Activated T-helper 9 cell treated with anti-CD3 and anti-CD28 coated beads, Interleukin-2, amount 50 U/mL, for 16 hours (primary cell): ENCODE measurements at places on chromosomes 2 and 18.

DNA sequence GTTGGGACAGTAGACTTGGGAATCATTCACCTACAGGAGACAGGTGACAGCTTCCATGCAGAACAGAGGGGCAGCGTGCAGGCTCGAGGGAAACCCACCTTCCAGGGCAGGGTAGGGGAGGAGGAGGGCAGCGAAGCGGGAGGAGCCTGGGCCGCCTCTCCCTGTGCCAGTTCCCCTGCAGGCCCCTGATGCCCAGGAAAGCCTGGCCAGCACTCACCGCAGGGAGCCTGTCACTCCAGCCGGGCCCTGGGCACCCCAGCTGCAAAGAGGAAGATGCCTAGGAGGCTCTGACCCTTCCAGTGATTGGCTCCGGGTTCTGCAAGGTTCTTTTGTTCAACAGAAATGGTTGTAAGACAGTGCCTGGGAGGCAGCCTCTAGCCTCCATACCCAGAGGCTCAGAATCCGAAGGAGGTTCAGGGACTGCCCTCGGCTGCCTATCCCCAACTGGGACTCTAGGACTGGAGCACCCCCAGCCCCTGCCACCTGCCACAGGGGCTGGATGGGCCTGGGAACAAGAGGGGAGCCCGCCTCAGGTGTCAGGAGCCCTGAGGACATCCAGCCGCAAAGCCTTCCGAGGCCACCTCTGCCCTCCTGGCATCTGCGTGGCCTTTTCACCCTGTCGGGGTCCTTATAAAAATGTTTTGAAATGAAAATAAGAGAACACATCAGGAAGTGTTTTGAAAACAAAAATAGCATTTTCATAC is 103.2 kb downstream of the PTGR3 start:
- no peak for DNase-seq

- no peak for DNase-seq
Measured at GRCh38 chr2:102030855-102031527, 39.2 kb downstream of the IL1R2 start.

DNA sequence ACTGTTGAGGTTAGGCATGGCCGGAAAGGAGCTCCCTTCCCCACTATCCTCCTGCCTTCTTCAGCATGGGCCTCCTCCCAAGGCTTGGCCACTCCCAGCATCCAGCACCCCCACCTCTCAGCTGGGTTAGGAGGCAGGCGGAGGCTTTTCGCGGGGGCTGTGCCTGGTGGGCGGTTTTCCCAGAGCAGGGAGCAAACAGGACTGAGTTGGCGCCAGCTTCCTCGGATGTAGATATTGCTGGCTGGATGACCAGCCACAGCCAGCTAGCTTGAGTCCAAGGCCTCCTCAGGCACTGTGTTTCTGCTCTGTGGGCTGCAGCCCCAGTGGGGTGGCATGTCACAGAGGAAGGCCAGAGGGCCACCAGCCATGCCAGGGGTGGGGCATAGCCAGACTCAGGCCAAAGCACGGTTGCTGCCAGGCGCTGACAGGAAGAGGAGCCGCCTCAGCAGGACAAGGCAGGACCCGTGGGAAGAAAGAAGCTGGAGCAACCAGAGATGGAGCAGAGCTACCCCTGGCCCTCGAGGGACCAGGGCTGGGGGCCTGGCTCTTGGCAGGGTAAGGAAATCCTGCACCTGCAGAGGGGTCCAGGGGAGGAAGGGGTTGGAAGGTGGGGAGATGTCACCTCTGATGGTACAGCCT is at the start of gene TCF23:
TCF23 (plus strand) TSS at position 204 of the 639 bp plus-strand sequence; CDS start at position 334, 130 bp downstream.
- DNase-seq = no peak

- DNase-seq = no peak
Measured at GRCh38 chr2:129673847-129674711, 305.4 kb upstream of the RAB6C start.

- no peak for DNase-seq
Measured at GRCh38 chr18:70523792-70524182, 234.9 kb downstream of the SOCS6 start.

GRCh38 chr18:44789710-44790109 is 109.0 kb downstream of the SETBP1 start:
- DNase-seq = no peak

DNA sequence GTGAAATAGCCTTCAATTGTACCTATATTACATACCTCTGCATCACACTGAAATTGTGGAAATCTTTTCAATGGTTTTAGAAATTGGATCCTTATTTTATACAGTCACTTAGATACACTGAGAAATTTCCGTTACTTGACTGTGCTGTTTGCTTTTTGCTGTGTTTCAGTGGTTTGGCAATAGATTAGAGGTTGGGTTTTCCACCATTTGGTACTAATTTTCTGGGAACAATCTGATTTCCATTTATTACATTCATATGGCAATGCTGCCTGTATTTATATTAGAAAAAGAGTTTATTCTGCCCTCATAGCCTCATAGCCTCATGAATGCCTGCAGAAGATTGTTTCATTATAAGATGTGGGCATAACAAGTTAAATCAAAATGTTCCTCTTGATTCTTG is 285.0 kb downstream of the GULP1 start:
- no peak for DNase-seq

DNA sequence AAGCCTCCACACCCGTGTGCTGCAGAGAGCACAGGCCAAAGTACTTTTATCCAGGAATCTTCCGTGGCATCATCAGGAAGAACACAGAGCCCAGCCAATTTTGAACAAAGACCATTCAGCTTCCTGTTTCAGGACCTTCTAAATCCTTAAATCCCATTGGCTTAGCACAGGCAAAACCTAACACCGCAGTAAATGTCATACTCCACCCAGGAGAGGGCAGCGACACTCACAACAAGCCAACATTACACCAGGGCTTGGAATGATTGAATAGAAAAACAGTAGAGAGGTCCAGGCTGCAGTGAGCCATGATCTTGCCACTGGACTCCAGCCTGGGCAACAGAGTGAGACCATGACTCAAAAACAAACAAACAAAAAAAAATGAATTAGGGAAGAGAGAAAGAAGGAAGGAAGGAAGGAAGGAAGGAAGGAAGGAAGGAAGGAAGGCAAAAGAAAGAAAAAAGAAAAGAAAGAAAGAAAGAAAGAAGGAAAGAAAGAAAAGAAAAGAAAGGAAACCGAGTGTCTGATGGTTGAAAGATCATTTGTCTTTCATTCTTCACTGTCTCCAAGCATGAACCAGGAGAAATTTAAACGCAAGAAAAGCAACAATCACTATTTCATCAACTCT is 144.6 kb upstream of the SATB2 start:
- DNase-seq = no peak

DNA sequence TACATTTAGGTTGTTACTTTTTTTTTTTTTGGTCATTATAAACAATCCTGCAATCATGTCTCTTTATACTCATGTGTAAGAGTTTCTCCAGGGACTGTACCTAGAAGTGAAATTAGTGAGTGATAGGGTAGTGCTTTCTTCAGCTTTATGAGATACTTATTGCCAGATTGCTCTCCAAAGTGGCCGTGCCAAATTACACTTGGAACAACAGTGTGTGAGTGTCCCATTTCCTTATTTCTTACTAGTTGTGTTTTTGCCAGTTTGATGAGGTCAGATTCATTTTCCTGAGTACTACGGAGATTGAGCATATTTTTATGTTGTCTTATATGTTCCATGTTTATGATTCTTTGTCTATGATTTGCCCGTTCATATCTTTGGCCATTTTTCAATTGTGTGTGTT is 39.2 kb downstream of the GALNT1 start:
- no peak for DNase-seq

DNA sequence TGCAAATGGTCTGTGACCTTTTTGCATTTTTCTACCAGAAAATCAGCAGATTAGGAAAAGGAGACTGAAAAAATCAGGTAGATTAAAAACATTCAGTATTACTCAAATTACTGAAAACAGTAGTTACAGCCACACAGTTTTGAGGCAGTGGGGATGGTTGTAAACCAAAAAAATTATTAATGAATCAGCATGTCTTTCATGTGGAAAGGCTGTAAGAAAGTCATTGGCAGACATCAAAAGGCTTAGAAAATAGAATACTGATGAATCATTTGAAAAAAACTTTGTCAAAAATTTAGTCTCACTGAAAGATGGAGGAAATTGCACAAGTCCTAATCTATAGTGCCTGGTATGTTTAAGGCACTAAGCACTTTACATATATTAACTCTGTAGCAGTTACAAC is 133.9 kb upstream of the GCFC2 start:
- DNase-seq = no peak

GRCh38 chr2:69188182-69188900 is 175.4 kb downstream of the ANTXR1 start:
- DNase-seq = no peak

DNA sequence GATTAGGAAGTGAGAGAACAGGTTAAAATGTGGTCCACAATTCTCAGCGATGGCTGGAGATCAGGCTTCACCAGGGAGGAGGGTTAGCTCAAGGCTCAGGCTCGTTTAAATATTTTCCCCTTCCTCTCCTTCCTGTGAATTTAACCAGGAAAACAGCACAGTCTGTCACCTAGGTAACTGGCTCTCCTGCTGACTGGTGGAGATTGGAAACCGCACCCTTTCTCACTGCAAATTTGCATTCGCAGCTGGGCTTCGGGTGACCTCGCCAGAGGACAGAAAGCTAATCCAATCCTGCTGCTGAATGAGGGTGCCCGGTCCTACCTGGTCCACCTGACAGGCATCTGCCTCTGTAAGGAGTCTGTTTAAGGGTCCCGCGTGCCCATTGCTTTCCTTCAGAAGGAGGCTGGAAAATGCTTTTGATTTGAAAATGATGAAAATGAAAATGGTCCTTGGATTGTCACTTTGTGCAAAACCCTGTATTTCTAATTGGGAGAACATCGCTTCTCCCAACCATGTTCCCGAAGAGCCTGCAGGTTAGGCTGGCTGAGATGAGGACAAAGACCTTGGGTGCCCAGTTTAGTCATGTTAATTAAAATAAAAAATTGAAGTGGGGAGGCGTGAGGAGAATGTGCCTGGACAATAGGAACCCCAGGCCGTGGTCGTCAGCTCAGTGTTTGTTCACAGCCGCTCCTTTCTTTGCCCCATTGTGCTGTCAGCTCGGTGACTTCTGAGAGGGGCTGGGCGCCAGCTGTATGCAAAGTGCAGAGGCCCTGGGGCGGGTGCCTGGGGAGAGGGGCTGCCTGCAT is 43.4 kb upstream of the MTCL1 start:
- no peak for DNase-seq

DNA sequence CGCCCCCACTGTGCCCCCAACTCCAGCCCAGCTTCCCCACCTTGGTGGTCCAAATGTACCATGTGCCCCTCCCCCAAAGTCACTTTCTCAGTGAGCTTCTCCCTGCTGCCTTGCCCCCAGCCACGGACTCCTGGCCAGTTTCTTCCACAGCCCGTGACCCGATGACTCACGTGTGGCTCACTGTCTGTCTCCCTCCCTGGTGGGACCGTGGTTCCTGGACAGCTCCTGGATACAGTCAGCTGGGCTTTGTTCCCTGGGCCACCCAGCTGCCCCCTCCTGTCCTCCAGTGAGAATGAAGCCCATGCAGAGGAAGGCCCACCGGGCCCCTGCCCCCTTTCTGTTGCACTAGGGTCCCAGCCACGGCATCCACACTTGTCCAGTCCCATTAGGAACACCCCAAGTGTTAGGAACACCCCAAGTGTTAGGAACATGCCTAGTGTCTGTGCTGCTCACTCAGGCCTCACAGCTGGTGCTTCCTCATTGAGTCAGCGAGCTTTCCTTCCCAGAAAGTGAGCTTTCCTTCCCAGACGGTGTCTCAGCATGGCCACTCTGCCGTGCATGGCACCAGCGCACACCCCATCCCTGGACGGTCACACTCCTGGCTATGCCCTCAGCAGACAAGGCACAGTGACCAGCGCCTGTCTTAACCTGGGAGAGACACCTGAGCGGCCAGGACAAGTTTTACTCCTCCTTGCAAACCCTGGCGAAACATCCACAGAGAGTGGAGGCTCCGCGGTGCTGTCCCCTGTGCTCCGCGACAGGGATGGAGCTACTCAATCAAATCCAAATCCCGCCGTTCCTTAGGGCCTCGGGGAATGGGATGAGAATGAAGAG is 44.8 kb upstream of the CTDP1 start:
- no peak for DNase-seq

DNA sequence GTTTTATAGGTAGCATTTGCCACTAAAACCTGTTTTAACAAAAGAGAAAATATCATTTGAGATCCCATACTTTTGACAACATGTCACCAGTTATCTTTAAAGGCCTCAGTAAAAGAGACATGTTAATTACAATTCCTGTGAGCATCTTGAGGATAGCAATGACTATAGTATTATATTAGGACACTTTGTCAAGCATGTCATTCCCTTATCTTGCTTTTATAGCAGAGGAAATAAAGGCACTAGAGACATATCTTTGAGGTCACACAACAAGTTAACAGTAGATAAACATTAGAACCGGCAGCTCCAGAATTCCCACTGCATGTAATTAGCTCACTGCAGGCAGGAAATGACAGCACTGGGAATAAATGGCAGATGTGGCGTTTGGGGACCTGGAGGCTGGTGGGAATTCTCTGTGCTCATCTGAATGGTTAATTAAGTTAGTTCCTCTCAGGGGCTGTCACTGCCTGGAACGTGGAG is 25.9 kb downstream of the LYPD6B start:
- no peak for DNase-seq

DNA sequence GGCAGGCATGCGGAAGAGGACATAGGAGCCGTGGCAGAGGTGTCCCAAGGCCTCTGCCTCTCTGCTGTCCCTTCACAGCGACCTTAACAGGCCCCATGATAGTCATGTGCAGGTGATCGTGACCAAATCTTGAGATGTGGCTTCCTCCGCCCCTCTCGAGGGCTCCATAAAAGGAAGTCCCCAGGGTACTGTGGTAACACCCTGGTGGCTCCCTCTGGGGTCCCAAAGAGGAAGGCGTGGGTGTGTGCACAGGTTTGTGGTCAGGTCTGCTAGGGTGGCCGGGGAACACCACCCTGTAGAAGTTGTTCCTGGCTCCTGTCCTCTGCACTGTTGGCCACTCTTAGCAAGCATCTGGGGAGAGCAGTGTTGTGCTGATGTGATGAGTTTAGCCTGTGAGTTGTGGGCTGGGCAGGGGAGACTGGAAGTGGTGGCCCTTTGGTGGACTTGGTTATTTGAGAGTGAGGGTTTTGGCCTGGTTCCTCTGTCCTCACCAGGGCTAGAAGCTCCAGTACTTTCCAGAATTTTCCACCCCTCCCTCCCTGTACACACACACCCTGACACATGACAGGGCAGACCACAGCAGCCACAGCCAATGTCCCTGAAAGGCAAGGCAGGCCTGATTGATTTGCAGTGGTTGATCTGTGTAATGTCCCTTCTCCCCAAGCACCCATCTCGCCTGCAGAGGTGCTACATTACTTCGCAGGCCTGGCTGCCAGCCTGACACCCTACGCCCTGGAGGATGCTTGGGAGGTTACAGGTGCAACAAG is 68.9 kb upstream of the BOD1L2 start:
- DNase-seq = no peak

- DNase-seq = no peak
Measured at GRCh38 chr18:1446765-1447164, 542.1 kb downstream of the ADCYAP1 start.

GRCh38 chr18:9796935-9797549 is 88.7 kb upstream of the TXNDC2 start:
- DNase-seq = no peak

GRCh38 chr2:129293326-129293725 is 686.1 kb upstream of the RAB6C start:
- DNase-seq = no peak
